ENCODE measurements at places on chromosomes 16 and 17. TPM values are rescaled to one million over a fixed set of nuclear protein-coding genes. Genes with fewer than 3 reads are reported as not detected.

DNA sequence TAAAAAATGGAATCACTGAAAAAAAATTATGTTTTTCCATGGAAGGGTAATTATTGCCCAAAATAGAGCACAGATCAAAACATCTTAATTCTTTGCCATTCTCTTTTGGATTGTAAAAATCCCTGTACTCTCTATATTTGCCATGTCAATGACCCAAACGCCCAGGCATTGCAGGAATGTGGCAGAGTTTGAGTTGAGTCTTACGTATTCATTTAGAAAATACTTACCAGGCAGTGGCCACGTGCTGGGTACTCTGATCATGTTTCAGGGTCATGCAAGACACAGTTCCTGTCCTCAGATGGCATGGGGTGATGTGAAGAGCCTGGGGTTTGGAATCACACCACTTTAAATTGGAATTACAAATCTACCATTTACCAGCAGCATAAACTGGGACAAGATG is 267.7 kb downstream of the ABCC12 start:
- DNase-seq, result no peak

- DNase-seq, result no peak
Observed at GRCh38 chr16:65413861-65414260, 292.0 kb upstream of the CDH11 start.

DNA sequence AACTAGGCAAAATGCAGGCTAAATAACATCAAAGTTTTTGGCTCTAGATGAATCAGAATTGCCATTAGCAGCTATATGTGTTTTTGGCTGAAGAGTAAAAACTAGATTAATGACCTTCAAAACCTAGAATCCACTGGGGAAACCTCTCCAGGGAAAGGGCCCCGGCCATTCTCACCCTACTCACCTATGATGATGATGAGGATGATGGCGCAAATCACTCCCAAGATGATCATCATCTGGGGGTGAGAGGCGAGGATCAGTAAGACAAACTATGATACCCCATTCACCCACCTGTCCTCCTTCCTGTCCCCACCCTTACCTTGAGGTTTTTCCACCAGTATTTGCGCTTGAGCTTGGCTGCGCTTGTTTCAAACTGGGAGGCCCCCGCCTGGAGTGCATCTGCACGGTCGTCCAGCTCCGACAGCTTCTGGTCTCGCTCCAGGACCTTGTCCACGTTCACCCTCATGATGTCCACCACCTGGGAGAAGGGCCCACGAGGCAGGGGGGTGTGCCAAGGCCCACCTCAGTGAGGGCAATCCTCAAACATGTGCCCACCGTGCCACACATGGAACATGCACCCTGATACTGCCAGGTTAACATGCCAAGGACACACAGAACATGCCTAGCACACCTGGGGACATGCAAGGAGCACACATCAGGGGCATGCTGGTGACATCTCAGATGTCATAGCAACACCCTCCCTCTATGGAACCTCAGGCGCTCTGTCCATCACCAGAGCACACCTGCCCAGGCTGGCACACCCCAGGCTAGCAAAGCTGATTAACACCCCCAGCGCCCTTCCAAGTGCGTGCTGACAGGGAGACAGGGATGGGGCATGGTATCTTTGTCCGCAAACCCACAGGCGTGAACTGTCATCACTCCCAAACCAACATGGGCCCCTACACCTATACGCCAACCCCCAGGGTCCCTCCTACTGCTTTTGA is 1.2 kb downstream of the VAMP2 start:
- DNase-seq, result no peak

DNA sequence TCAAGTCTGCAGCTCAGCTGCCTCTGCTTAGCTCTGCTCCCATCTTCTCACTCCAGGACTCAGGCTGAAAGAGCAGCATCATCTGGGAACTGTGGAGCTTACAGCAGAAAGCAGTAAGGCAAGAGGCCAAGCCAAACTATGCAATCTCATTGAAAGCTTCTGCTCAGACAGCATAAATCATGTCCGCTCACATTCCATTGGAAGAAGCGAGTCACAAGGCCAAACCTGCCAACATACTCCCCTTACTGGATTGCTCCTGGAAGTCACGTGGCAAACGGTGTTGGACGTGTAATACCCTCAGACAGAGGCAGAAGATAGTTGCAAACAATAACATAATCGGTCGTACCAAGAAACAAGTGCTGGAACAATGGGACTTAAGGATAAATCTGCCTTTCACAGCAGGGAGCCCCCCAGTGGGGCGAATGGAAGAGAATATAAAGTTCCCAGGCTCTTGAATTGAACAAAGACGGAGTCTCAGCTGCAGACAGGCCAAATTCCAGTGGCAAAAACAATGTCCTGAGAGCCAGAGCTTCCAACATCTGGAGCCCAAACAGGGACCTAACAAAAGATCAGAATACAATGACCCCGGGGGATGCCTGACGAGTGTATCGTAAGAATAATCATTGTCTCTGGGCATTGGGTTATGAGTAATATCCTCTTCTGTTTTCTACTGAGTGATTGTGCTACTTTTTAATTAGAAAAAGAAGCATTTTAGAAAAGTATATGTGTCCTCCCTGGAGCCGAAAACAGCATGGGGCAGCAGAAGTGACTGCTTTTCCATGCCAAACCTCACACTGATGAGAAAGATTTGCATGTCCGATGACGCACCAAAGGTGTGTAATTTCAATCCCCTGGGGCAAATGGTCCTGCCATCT is 68.4 kb downstream of the CMC2 start:
- DNase-seq, result peak; percentile 49

GRCh38 chr16:23359092-23359760 is 57.1 kb downstream of the SCNN1B start:
- DNase-seq, result no peak

DNA sequence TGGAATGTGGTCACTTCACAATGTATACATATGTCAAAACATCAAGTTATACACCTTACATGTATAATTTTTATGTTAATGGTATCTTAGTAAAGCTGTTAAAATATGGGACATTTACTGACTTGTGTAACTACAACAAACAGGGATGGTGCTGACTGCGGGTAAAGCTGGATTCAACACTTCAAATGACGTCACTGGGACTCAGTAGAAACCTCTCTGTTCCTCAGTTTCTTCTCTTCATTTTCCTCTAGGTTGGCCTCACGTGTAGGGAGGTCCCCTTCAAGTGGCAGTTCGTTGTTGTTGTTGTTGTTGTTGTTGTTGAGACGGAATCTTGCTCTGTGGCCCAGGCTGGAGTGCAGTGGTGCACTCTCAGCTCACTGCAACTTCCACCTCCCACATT is 182.9 kb downstream of the RBFOX1 start:
- DNase-seq, result no peak

- DNase-seq, result no peak
Observed at GRCh38 chr17:66301864-66302741, at the start of gene PRKCA. Gene PRKCA (plus strand): TSS chr17:66302613.

DNA sequence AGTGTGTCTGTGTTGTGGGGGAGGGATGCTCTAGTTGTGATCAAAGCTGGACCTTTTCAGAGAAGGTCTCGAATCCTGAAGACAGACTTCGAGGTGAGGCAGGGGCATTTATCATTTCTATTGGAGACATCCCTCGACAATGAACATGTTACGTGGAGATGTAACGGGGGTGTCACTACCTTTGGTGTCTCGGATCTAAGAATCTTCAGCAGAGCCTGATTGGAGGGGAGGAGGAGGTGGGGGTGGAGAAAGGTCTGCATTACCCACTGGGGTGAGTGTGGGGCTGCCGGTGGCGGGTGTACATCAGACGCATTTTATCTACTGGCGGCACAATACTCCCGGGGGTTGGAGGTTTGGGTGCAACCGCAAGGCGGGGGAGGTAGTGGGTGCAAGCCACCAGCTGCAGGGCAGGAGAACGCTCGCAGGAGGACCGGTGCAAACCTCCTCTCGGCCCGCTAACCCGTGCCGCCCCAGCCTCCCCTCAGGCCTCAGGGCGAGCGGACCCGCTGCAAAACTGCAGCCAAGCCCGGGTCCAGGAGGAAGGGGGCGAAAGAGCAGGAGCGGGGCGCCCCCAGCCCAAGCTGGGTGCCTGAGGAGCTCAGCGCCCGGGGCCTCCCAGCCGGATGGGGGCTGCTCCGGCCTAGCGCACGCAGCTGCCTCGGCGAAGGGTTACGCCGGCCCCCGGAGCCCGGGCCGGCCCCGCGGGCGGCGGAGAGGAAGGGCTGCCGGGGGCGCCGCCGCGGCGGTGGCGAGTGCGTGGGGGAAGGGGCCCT is 735 bp downstream of the ZNF652 start:
- DNase-seq, result no peak

Gene SLFN12
- 20.8 TPM for polyA plus RNA-seq

- DNase-seq, result no peak
Observed at GRCh38 chr17:5942687-5943086, 127.5 kb upstream of the WSCD1 start.

Gene SLC13A5
- polyA plus RNA-seq, result 5.2 TPM

Gene EFNB3
- polyA plus RNA-seq, result 29.4 TPM

Gene CPNE7
- polyA plus RNA-seq, result 4.1 TPM

Gene SPNS3
- polyA plus RNA-seq, result 2.0 TPM

Gene KRTAP9-2
- not detected for polyA plus RNA-seq

DNA sequence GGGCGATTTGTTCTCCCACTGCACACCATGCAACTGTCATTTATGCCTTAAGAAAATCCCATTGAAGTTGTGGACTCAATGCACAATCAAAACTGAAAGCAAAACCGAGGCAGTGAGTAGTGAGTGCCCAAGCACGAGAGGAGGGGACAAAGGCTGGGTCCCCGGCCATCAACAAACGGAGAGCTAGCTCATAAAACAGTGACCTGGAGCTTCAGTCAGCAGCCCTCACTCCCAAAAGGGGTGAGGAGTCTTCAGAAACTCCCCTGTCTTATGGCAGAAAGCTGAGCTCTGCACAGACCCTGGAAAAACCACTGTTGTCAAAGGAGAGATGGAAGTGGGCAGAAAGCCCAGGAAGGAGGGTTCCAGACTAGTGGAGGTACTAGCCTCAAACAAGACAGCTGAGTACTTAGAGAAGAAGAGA is 96.9 kb downstream of the ADCY9 start:
- no peak for DNase-seq

Gene RNF227
- polyA plus RNA-seq, result 5.7 TPM

DNA sequence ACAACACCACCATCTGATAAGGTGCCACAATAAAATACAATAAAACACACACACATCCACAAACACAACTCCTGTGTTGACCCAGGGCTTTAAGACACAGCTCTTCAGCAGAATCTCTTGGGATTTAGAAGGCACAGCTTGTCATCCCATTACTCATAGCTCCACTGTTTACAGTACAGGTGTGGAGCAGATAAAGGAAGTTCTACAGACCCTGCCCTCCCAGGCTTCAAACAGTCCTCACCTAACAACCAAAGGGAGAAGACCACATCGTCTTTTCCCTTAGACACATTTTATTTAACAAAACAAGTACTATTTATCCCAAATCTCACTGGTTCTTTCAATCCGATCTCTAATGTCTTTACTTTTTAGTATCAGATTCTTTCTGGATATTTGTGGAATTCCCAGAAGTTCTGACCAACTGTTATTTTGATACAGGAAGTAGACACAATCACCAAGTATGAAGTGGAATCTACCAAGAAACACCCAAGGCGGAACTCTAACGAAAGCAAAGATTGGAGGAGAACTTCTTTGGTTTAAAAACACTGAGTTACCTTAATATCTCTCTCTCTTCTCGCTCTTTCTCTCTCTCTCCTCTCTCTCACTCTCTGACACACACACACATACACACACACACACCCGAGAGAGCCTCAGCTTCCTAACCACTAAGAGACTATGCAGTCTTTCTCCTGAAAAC is 46.1 kb downstream of the CYTH1 start:
- no peak for DNase-seq

DNA sequence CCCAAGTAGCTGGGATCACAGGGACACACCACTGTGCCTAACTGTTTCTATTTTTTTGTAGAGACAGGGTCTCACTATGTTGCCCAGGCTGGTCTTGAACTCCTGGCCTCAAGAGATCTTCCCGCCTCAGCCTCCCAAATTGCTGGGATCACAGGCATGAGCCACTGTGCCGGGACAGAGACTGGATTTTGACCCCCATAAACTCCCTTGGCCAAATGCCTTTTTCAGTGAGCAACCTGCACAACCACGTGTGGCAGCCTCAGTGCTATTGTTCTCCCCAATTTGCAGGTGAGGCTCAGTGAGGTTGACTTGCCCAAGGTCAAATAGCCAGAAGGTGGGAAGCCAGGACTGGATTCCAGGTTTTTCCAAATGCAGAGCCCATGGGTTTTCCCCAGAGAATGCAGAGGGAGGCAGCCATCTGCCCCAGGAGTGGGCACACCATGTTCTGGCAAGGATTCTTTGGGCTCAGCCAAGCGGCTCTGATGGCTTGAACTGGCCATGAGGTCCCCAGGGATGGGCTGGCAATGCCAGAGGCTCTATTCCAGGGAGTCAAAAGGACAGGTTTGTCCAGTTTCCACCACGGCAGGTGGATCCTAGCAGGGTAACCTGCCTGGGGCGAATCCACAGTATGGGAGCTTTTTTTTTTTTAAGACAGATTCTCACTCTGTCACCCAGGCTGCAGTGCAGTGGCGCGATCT is 1.8 kb downstream of the IL27 start:
- no peak for DNase-seq

DNA sequence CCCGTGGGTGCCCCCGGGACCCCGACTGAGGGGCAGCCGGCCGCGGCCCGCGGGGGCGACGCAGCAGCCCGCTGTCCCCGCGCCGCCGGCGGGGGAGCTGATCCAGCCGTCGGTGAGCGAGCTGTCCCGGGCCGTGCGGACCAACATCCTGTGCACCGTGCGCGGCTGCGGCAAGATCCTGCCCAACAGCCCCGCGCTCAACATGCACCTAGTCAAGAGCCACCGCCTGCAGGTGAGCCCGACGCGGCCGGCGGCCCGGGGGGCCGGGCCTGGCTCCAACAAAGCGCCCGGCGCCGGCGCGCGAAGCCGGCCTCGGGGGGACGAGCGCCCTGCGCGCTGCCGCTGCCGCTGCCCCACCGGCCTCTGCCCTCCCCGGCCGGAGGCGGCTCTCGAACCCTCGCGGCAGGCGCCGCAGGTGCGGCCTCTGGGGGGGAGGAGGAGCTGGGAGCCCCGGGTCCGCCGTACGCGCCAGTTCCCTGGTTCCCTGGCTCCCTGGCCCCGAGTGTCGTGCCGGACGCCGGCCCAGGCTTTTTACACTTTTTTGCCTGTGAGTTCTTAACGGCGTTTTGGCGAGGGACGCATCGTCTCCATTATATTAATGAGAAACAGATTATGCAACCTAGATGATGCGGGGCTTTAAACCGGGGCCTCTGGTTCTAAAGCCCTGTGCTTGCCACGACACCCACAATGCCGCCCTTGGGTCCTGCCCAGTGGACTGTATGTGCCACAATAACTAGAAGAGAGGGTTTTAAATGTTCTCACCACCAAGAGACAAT is 521 bp downstream of the ATMIN start:
- DNase-seq, result no peak
